ENCODE measurements at places on chromosomes 5 and 9. TPM values are rescaled to one million over a fixed set of nuclear protein-coding genes. Genes with fewer than 3 reads are reported as not detected.

GRCh38 chr9:82148426-82148810 is 159.8 kb downstream of the SPATA31D1 start:
- no peaks in the 10 kb centered on the region for H3K27me3 ChIP-seq
- no peak for DNase-seq
- no peaks in the 10 kb centered on the region for H3K36me3 ChIP-seq
- no peak overlapping the region for H3K27ac ChIP-seq
- no peaks in the 10 kb centered on the region for H3K4me1 ChIP-seq

DNA sequence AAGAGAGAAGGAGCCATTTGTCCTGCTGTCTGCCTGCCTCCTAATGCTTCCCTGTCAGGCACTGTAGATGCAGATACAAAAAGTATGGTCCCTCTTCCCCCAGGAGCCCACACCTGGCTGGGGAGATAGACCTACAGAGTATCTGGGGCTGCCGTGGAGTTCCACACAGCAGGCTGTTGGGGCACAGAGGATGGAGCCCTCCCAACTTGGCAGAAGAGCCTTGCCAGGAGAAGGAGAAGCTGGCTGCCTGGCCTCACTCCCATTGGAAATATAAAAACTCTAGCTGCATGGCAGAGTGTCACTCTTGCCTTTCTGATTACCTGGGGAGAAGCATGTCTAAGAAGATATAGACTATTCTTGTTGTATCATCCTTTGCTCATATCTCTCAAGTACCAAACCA is 160.4 kb downstream of the FSTL4 start:
- no peak overlapping the region for H3K4me3 ChIP-seq
- no peak overlapping the region for H3K27ac ChIP-seq
- DNase-seq: no peak
- no peaks in the 10 kb centered on the region for H3K27me3 ChIP-seq
- no peaks in the 10 kb centered on the region for H3K36me3 ChIP-seq
- no peaks in the 10 kb centered on the region for H3K4me1 ChIP-seq

KIF20A gene
- total RNA-seq: 1.9 TPM

PRUNE2 gene
- 105 TPM for total RNA-seq

GRCh38 chr9:129560881-129561306 is 60.0 kb downstream of the C9orf50 start:
- DNase-seq: no peak
- no peak overlapping the region for H3K4me3 ChIP-seq
- no peaks in the 10 kb centered on the region for H3K27me3 ChIP-seq
- no peaks in the 10 kb centered on the region for H3K36me3 ChIP-seq

PCDHGC5 gene
- total RNA-seq: 1.1 TPM

- H3K4me1 ChIP-seq: no peaks in the 10 kb centered on the region
- H3K36me3 ChIP-seq: no peaks in the 10 kb centered on the region
- no peaks in the 10 kb centered on the region for H3K27me3 ChIP-seq
- no peak for DNase-seq
Observed at GRCh38 chr5:56683281-56683680, 132.1 kb upstream of the MAP3K1 start.

DNA sequence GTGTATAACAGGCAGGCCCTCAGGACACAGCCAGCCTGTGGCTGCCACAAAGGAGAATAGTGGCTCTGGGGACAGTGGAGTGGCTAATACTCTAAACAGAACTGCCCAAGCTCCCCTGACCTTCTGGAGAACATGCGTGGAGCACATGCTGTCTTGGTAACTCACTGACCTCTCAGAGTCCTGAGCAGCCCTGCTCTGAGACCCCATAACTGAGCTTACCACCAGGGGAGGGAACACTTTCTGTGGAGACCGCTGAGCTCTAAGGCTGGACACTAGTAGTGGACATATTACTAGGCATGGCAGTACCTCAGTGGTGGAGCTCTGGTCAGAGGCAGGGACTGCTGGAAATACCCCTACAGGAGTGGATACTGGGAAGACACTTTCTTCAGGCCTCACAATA is 60.2 kb upstream of the SPTLC1 start:
- H3K4me1 ChIP-seq: no peaks in the 10 kb centered on the region
- no peaks in the 10 kb centered on the region for H3K27me3 ChIP-seq
- H3K36me3 ChIP-seq: no peaks in the 10 kb centered on the region
- no peak overlapping the region for H3K4me3 ChIP-seq
- no peak for DNase-seq

PCDHA6 gene
- total RNA-seq: not detected

DNA sequence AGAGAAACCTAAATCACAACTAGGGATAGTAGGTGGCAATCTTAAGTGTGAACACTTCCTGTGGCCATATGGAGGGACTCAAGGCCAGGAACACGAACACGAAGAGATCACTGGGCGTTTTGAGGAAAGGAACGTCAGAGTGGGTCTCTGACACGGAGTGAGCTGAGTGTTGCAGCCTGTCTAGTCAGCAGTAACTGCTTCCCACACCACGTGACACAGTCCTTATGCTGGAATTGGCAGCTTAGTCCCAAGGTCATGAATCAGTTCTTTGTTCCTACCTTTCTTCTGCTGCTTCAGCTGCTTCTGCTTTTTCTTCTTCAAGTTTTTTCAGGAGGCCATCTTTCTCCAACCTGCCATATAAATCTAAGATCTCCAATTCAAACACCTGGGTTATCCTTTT is 18.2 kb downstream of the SPACA9 start:
- no peak overlapping the region for H3K27ac ChIP-seq
- no peaks in the 10 kb centered on the region for H3K4me1 ChIP-seq
- no peak for DNase-seq
- H3K36me3 ChIP-seq: peaks cover 36% of the 10 kb centered on the region
- no peak overlapping the region for H3K4me3 ChIP-seq

SQSTM1 gene
- 620 TPM for total RNA-seq

DNA sequence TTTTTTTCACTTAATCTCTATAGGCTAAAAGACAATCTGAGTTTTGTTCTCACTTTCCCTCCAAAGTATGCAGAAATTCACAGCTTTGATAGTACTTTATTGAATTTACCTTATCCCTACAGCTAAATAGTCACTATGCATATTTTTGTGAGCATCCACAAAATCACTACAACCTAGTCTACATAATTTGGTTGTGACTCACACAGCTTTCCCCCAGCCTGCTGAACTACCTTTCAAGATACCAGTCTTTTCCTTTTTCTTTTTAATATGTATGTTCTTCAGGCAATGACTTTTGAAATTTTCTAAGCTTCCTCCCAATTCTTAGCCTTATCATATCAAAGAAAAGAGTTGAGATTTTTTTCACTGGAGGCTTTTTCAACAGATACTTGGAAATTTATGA is 347.3 kb upstream of the CDH6 start:
- no peaks in the 10 kb centered on the region for H3K27me3 ChIP-seq
- H3K36me3 ChIP-seq: no peaks in the 10 kb centered on the region
- no peaks in the 10 kb centered on the region for H3K4me1 ChIP-seq

DNA sequence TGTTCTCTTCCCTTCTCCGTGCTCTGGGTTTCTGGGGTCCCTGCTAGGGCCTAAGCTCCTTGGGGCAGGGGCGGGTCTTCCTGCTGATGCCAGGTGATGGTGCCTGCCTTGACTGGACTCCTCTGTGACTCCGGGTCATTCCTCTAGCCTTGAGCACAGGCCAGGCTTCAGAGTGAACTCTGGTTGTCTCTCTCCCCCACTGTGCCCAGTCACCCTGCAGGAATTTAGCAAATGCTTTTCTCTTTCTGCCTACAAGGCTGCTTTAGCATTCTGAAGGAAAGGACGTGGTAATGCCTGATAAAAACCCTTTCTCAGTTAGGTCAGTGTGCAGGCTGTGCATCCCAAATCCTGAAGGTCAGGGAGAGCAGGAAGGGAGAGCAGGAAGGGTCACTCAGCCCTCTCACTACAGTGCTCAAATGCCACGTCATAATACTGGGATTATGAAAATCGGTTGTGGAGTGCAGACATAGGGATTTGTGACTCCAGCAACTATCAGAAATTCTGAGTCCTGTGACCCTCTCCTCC is 2.7 kb downstream of the CXCL14 start:
- H3K27ac ChIP-seq: no peak overlapping the region
- peaks cover 45% of the 10 kb centered on the region for H3K27me3 ChIP-seq
- no peak for DNase-seq
- H3K36me3 ChIP-seq: no peaks in the 10 kb centered on the region

DNA sequence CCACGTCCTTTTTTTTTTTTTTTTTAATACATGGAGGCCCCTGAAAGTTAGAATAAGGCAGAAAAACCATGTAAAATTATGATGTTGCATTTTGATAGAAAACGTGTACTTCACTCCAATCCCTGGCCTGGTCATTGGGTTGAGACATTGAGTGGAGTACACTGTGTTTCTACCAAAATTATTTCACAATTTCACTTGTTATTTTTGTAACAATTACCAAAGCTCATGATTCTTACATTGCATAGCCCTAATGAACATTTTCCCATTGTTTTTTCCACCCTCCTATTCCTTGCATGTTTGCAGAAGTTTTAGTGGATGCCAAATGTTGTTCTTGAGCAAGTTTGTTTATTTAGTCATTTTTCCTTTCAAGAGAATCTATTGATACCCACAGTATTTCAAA is 21.9 kb downstream of the MAMDC2 start:
- no peak for DNase-seq
- H3K27ac ChIP-seq: peak overlapping the region; percentile 77
- no peaks in the 10 kb centered on the region for H3K36me3 ChIP-seq
- H3K4me1 ChIP-seq: peaks cover 5% of the 10 kb centered on the region

TIMD4 gene
- total RNA-seq: 3.0 TPM

DNA sequence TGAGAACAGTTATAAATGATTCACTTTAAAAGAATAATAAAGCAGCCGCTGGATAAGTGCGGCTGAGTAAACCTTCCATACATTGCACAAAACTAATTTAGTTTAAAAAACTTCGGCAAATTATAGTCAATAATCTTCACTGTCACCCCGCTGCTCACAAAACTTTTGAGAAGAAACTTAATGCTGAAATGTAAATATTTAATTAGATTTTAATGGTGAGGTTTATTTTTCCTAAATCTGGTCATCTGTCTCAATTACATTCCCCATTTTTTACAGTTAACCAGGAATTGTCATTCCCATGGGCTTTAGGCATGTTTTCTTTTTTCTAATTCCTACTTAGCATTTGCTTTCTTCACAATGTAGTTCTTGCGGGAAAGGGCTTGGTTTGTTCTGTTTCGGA is 169.8 kb downstream of the CAAP1 start:
- no peak for DNase-seq
- H3K36me3 ChIP-seq: no peaks in the 10 kb centered on the region
- H3K27me3 ChIP-seq: no peaks in the 10 kb centered on the region
- no peak overlapping the region for H3K4me3 ChIP-seq

ACER2 gene
- 6.7 TPM for total RNA-seq

- peaks cover 20% of the 10 kb centered on the region for H3K4me1 ChIP-seq
- no peak overlapping the region for H3K4me3 ChIP-seq
- no peak for DNase-seq
- H3K27ac ChIP-seq: no peak overlapping the region
Observed at GRCh38 chr9:38315085-38315595, 77.4 kb upstream of the ALDH1B1 start.

DNA sequence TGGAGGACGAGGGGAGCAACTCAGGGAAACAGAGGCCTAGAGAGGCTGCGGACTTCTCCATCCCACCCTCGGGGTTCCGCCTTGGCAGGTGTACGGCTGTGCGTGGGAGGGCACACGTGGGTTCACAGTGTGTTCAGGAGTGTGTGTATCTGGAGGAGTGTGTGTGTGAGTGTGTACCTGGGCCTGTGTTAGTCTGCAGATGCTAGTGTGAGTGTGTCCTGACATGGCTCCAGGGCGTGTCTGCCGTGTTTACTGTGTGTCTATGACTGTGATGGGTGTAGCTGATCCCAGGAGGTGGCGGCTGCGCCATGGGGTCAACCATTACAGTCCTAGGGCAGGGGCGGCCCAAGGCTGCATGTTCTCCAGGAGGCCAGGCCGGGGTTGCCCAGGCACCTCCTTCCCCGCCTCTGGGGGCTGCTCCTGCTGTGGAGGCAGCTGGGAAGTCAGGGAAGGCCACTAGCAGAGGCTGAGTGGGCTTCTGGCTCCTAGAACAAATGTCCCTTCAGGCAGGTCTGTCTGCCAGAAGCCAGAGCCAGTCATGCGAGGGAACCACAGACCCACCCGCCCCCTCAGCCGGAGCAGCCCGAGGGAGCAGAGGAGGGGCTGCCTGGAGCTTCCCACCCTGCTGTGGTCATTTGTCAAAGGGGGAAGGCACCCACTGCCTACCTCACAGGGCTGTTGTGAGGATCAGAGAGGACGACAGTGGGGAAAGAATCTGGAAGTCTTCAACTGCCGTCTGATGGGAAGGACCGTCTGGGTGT is 21.4 kb downstream of the CRB2 start:
- peaks cover 51% of the 10 kb centered on the region for H3K4me1 ChIP-seq
- peak overlapping the region; percentile 80 for H3K27ac ChIP-seq

Data from transverse colon (tissue), 4 donors.